ENCODE measurements at places on chromosomes 11 and 22. TPM values are rescaled to one million over a fixed set of nuclear protein-coding genes. Genes with fewer than 3 reads are reported as not detected.

The OR5W2 gene
- not detected for total RNA-seq

DNA sequence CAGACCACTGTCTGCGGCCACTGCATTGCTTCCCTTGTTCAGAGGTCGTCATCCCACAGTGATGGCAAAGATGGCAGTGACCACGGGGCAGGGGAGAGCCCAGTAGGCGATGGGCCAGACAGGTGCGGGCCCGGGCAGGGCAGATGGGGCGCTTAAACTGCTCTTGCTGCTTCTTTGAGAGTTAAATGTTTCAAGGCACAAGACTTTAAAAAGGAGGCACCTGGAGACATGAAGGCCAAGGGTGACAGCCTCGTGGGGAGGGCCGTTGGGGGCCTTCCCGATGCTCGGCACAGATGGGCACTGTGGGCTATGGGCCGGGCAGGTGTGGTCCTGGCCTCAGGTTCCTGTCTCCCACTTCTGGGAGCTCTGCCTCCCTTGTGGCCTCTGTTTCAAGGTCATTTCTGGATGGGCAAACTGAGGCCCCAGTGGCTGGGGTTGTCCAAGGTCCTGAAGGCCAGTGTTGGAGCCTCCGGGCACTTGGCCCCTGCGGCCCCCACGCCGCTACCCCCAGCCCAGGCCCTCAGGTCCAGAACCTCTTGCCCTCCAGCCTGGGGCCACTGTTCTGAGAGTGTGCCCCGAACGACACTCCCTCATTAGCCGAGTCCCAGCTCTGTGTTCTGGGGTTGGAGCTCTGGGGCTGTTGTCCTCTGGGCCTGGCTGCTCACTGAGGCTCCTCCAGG lies 16.9 kb upstream of the CCDC188 start:
- no peak for DNase-seq

DNA sequence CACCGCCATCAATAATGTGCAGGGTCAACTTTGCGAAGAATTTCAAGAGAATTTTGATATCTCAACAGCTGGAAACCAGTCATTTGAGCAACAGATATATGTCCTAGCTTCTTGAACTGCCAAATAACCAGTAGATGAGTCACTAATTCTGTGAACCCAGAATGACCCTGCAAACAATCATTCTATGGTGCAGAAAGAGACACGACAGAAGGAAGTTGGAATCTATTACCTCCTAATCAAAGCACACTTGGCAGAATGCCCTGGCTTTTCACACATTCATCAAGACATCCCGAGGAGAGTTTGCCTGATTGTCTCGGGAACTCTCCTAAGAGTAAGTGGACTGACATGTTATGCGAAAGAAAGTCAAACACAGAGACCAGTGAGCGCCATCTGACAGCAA lies 621.1 kb downstream of the OPCML start:
- DNase-seq = no peak

DNA sequence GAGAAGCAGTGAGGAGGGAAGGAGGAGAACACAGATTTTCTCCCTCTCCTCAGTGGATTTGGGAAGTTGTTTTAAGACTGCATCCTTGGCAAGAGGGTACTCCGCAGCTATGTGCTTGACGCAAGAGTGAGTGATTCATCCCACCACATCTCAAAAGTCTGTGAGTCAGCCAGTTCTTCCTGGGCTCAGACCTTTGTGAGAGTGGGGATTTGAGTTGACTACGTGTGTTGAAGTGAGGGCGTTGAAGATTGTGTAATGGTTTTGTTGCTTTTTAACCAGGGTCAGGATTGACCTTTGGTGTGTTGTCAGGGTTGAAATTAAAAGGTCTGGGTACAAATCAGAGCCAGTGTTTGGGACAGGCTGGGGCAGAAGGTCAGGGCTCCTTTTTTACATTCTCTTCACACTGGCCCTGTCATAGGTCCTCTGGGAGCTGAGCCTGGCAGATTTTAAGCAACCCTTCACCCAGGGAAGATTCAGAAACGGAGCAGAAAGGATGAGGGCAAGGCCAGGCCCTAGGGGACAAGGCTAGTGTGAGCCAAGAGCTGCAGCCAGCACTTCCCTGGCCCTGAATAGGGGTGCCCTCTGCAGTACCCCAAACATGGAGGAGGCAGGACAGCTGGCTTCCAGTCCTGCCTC lies 4.2 kb upstream of the C11orf86 start:
- no peak for DNase-seq

The P2RX3 gene
- total RNA-seq = not detected

GRCh38 chr11:3808861-3809623 lies 682 bp downstream of the PGAP2 start:
- no peak for DNase-seq

DNA sequence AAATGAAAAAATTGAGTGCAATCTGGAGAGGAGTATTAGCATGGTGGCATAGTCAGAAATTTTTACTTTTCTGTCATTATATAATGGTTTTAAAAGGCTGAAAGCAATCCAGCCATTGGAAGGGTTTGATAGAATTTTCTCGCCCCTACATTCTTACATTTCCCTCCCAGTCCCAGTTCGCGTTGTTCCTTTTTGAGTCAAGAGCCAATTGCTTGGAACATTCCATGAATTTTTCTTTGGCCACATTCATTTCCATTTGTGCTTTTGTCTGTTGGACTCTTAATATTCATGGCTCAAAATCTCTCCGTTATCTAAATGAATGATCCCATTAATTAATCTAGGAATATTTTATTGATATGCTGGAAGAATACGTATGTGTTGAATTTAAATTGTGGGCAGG lies 66.0 kb downstream of the GRK3 start:
- DNase-seq = no peak

GRCh38 chr11:100619484-100619883 lies 67.6 kb upstream of the ARHGAP42 start:
- DNase-seq = no peak

GRCh38 chr11:64858467-64859263 lies 14.2 kb upstream of the CDC42BPG start:
- no peak for DNase-seq

DNA sequence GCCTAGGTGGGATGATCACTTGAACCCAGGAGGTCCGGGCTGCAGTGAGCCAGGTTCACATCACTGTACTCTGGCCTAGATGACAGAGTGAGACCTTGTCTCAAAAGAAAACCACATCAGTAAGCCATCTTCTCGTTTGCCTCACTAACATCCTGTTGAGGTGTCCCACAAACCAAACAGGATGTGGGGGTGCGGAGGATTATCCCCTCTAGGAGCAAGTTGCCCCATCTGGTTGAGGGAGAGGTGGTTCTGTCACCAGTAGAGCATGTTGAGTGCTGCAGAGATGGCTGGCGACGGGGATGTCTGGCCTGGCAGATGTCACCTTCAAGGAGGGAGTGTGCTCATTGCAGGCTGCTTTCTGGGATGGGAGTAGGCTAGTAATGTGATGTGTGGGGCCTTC lies 72.4 kb downstream of the ZNRF3 start:
- DNase-seq = no peak

The TRIM51G gene
- total RNA-seq = not detected

The DLG2 gene
- total RNA-seq = 5.5 TPM

The OR2AG2 gene
- not detected for total RNA-seq

- DNase-seq = no peak
These were observed 10.6 kb upstream of the MYO7A start for GRCh38 chr11:77117492-77117891.

The CRYBB3 gene
- total RNA-seq = not detected

DNA sequence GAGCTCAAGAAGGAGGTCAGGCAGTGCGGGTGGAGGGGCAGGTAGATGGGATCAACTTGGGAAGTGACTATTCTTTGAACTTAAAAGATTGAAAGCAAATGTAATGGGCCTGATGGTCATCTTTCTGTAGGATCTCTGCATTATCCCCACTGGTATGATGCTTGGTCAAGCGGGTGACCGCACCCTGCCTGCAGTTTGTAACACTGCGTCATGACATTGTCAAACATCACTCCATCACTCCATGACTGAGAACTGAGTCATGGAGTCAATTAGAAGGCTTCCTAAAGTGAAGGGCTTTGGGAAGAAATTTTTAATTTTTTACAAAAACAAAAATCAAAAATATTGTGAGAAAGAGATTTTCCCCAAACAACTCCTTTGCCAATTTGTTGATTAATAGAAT lies 62.4 kb upstream of the BMAL1 start:
- no peak for DNase-seq

The TMEM121B gene
- total RNA-seq = 0.63 TPM

The IL10RA gene
- 23.2 TPM for total RNA-seq

The CNGA4 gene
- total RNA-seq = 0.28 TPM

The MS4A6E gene
- total RNA-seq = 10.4 TPM

DNA sequence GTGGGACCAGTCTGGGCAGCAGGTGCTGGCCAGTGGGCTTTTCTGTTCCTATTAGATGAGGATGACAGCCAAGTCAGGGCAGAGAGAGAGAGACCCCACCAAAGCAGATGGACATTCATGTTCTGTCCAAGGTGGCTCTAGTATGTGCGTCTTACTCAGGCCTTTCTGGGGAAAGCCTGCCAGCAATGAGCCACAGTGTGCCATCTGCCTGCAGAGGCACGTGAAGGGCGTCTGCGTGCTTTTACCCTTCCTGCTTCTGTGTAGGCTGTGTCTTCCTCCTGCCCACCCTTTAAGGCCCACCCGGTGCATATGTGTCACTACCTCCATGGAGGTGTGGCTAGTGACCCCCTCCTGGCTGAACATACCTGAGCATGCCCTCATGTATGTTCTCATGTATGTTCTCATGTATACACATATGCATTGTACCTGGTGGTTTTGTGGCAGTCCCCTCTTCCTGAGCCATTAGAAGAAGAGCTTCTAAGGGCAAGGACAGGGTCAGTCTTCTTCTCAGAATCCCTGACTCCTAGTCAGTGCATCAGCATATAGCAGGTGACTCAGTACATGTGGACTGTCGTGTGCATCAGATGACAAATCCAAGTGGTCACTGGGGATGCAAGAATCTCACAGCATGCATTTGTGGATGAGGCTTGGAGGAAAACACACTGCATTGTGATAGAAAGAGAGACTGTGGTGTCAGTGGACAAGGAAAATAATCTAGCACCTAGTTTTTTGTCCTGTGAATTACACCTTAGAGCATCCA lies 90.4 kb upstream of the YWHAH start:
- DNase-seq = no peak

DNA sequence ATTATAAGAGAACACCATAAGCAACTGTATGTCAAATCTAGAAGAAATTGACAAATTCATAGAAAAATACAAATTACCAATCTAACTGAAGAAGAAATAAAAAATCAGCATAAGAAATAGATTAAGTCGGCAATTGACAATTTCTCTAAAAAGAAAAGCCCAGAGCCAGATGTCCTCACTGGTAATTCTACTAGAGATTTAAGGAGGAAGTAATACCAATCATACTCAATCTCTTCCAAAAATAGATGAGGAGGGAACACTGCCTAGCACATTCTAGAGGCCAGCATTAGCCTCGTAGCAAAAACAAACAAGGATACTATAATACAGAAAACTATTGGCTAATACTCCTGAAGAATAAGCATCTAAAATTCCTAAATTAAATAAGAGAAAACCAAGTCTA lies 40.4 kb upstream of the IGLL5 start:
- DNase-seq = no peak

DNA sequence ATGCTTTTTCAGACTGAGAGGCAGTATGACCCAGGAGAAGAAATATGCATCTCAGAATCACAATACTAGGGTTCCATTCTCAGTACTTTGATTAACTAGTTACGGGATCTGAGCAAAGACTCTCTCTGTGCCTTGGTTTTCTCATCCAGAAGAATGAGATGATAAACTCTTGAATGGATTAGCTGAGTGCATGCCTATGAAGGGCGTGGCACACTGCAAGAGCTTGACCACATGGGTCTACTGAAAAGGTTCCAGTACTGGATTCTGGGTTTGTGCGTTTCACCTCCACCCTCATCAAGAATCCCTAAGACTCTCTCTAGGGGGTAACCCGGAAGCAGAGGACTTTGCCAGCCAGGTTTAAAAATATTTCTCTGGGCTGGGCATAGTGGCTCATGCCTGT lies 25.6 kb downstream of the PGA5 start:
- DNase-seq = no peak

DNA sequence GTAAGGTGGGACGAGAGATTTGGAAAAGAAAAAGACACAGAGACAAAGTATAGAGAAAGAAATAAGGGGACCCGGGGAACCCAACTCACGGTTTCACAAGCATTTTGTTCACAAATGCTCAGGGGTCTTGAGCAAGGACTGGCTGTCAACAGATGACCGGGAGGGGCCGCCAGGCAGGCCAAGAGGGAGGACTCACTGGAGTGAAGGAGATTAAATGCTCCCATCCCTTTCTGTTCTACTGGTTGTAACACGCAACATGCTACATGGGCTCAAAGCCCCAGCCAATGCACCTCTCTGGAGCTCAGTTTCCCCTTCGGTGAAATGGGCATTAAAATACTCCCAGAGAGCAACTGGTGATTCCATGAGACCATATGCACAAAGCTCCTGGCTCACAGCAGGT lies 13.4 kb downstream of the SHANK2 start:
- no peak for DNase-seq

The ATG16L2 gene
- total RNA-seq = 15.5 TPM

GRCh38 chr11:77424644-77425043 lies 49.2 kb downstream of the PAK1 start:
- no peak for DNase-seq

- DNase-seq = no peak
These were observed 80.8 kb downstream of the ST3GAL4 start for GRCh38 chr11:126436209-126436755.

- no peak for DNase-seq
These were observed 12.1 kb downstream of the GAL3ST1 start for GRCh38 chr22:30562366-30562765.

DNA sequence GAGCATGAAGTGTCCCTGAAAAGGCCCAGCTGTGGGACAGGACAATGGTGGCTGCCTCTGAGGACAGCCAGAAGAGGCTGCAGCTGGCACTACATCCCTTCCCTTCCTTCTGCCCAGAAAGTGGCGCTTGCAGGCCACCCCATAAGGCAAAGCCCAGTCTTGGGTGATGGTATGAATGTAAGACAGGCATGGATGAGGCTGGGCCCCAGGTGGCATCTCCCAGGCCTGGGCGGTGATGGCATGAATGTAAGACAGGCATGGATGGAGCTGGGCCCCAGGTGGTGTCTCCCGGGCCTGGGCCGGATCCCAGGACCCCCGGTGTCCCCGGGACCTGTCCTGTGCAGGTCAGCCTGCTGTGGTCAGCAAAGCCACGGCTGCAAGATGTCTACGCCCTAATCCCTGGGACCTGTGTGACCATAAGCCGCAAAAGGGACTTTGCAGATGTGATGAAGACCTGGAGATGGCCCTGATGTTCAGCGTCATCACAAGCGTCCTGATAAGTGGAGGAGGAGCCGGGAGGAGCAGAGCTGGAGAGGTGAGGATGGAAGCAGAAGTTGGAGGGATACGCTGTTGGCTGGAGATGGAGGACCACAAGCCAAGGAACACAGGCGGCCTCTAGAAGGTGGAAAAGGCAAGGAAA lies 181.1 kb downstream of the CTTN start:
- no peak for DNase-seq

DNA sequence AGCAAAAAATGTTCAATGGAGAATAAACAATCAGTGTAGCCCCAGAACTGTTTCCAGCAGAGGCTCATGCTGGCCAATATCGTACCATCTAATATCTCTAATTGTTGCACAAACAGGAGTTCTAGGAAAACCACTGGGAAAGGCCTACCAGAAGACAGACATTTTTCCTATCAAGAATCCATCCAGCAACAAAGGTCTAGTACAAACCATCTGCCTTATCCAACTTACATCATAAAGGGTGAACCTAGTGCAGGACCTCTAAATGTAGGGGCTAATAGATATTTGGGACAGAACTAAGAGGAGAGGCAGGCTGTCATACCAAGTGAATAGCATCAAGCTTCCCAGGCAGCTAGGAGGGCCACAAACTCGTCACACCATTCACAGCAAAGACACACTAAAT lies 18.7 kb downstream of the PAX6 start:
- DNase-seq = no peak

The OR51B5 gene
- total RNA-seq = not detected
